Right renal pelvis (tissue), 4 donors: ENCODE measurements at places on chromosomes 6 and 20.

DNA sequence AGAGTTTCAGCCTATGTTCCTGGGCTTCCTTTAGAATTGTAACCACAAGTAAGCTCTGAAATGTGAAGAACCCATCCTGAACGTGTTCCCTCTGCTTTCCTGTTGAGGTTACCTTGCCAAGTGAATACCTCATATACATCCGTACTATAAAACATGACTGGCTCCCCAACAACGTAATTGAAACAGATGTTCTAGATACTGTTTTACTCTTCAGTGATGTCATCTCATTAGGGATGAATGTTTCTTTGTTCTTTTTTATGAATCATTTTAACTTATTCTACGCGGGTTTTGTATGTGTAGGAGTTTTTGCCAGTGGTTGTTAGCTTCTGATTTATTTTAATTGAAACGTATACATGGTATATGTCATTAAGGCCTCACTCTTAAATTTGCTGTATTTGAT lies 166.8 kb downstream of the SAMD5 start:
- no peak for DNase-seq

GRCh38 chr6:4378319-4378996 lies 243.1 kb upstream of the ECI2 start:
- DNase-seq: no peak

- DNase-seq: no peak
Observed at GRCh38 chr20:34977365-34978091, 21.9 kb downstream of the MYH7B start.

GRCh38 chr6:13486679-13487121 lies 700 bp downstream of the GFOD1 start:
- no peak for DNase-seq

DNA sequence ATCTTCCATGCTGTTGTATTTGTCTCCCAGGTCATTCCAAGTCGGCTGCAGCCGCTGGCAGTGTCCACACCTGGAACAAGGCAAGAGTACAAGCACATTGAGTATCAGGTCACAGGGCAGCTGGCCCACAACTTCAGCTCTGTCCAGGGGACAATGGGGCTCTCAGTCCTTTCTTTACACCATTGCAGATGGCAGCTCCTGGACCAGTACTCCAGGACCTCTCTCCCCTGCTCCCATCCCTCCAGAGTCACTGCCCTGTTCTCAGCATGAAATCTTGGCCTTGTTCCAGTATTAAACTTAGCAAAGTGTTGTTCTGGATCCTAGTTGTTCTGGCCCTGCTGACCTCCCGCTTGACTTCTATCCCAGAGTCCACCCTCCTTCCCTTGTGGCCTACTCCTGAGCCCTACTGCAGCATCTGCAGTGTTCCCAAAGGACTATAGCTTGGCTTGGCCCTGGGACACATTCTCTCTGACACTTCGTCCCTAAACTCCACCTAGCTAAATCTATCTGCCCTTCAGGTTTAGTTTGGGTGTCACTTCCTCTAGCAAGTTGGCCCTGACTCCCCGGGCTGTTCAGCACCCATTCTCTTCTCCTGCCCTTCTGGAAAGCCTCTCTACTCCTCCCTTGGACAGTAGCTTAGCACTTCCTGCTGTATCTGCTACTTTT lies 5.8 kb downstream of the TXNDC5 start:
- DNase-seq: no peak

- no peak for DNase-seq
Observed at GRCh38 chr6:148649454-148649963, 97.3 kb upstream of the UST start.

- no peak for DNase-seq
Observed at GRCh38 chr6:7691675-7692452, 34.0 kb upstream of the BMP6 start.

- DNase-seq: no peak
Observed at GRCh38 chr6:39005774-39006173, 42.8 kb upstream of the GLP1R start.
